ENCODE measurements at places on chromosomes 6 and 20.

DNA sequence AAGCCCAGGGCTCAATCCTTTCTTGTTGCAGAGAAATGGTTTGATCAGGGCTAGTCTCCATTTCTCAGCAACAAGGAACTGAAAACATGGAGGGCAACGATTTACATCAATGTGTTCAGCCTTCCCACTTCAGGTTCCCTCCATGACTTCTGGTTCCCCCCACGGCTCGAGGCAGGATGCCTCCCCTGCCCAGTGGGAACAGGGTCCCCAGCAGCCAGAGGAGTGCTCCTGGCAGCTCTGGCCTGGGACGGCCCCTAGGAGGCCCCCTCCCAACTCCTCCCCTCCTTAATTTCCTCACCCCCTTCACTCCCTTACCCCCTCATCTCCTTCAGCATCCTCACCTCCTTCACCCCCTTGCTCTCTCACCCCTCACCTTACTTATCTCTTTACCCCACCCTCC, 283.8 kb downstream of the CDC5L start:
- no peak for DNase-seq

GRCh38 chr6:6701864-6702263, 113.3 kb downstream of the LY86 start:
- no peak for DNase-seq

DNA sequence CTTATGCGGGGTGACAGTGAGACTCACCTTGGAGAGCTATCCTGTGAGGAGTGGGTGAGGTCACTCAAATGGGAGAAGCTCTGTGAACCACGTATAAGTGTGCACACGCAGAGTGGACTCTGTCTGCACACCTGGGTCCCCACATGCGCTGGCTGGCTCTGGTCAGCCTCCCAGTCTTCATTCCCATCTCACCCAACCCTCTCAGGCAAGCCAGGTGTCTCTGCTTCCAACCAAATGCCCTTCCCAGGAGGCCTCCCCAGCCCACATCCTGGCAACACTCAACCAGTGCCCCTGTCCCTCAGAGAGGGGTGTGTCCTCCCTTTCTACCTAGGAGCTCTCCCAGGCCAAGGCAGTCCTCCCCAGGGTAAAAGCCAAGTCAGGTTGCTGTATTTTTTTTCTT, 8.0 kb upstream of the PI16 start:
- DNase-seq: no peak

GRCh38 chr20:4550740-4551139, 171.0 kb upstream of the PRND start:
- DNase-seq: no peak

DNA sequence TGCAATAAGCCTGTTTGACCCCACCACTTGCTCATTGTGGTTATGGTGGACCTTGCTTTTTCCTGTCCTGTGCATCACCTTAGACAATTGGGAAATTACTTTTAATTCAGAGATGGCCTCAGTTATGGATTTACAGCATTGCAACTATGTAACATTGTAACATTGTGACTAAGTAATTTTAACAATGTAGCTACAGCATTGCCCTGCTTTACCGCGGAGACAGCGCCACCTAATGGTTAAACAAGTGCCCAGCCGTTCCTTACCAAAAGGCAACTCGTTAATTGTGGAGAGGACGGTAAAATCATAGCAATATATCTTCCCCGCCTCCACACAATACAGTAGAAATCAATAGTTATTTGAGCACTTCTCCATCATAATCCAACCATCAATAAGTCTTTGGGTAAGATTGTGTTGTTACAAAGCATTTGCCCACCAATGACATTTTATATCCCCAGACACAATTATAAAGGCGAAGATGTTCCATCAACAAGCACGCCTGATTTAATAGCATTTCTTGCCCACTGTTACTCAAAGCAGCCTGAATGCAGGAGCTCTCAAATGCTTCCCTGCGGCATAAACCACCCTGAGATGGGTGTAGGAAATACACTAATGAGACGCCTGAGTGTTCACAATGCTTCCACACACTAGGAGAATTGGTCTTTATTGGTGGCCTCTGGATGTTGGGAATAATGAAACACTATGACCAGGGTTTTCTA, 93.7 kb downstream of the PROKR2 start:
- DNase-seq: peak; percentile 19

GRCh38 chr20:63080811-63081210, 74.0 kb upstream of the BHLHE23 start:
- DNase-seq: no peak

DNA sequence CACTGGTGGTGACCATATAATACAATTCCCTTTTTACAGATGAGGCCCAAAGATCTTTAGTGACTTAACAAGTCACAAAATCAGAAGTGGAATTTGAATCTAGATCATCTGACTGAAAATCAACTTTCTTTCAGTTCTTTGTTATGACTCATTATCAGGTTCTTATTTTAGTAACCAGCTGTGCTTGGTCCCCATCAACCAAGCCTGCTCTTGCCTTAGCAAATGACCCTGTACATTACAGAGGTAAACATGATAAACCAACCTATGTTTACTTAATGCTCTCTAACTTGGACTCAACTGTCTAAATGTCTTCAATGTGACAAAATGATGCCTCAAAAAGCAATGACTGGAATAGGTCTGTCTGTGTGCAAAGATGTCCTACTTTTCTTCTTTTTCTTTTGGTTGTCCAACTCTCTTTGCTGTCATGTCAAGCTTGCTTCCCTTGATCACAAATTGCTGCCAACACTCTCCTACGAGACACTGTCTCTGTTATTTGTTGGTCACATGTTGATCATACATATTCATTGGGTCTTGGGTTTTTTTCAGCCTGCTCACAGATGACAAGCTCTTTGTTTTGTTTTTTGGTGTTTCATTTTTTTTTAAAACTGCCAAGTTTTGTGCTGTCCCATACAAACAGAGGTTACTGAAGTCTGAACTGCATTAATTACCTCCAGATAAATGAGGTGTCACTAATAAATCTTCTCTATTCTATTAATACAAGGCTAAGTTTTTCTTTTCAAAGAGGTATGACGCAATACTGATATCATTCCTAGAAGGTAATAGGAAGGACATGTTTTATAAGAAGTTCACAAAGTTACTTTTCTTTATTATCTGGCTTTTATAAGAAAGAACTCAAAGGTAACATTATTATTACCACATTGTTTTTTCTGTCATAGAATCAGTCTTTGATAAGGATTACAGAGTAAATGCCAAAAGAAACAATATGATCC, 62.2 kb upstream of the PLN start:
- no peak for DNase-seq

DNA sequence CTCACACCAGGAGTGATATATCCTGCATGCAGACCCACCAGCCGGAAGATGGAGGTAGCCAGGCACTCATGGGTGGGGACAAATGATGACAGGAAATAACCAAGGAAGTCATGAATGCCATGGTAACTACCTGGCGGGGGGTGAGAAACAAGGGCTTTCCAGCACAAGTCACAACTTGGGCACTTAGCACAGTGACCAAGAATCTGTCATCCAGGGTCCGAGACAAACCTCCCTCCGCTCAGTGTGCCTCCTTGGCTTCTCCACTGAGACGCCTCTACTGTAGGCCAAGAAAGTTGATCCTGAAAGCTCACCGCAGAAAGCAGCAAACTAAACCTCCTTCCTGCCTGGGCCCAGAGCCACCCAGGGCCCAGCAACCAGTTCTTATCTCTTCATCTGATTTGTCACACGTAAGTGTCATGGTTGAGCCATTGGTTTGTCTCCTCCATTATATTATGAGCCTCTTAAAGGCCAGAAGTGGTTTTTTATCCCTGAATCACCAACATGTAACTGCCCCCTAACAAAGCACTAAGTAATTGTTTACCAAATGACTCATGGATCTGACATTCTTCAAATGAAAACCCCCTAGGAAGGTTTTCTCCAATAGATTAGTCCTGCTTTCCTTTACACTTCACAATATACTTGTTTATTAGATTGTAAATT, 84.3 kb upstream of the TAB2 start:
- DNase-seq: peak; percentile 21

GRCh38 chr6:10309457-10310329, 105.2 kb downstream of the TFAP2A start:
- no peak for DNase-seq

DNA sequence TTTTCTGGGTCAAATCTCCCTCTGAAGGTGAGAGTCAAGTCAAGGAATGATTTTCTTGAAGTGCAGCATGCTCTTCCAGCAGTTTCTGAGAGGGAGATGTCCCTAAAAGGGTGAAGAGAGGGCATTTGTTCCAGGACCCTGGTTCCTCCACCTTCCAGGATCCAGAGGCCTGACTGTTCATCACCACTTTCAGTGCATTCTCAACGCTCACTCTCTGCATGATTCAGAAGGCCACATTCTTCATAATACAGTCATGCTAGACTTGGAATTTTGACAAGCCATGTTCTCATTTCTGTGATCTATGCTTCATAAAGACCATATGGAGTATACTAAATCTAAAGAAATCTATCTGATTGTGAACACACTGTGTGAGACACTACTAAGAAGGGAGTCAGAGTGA, 85.1 kb downstream of the PDE7B start:
- no peak for DNase-seq

DNA sequence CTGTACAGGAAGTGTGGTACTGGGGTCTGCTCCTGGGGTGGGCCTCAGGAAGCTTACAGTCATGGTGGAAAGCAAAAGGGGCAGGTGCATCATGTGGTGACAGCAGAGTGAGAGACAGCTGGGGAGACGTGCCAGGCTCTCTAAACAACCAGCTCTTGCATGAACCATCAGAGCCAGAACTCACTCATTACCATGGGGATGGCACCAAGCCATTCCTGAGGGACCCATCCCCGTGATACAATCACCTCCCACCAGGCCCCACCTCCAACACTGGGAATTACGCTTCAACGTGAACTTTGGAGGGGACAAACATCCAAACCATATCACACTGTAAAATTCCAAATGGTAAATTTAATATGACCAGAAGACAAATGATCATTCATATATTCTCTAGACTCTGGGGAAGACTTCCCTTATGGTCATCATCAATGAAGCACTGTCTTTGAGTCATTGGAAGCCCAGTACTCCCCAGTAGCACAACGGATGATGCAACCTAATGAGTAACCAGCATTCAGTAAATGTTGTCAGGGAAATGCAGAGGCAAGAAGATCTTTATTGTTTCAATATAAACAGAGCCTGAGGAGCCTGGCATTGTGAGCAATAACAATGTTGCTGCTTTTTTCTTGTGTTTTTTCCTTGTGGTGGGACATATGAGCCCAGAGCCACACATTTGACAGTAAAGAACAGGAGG, 48.2 kb upstream of the RALY start:
- DNase-seq: no peak

DNA sequence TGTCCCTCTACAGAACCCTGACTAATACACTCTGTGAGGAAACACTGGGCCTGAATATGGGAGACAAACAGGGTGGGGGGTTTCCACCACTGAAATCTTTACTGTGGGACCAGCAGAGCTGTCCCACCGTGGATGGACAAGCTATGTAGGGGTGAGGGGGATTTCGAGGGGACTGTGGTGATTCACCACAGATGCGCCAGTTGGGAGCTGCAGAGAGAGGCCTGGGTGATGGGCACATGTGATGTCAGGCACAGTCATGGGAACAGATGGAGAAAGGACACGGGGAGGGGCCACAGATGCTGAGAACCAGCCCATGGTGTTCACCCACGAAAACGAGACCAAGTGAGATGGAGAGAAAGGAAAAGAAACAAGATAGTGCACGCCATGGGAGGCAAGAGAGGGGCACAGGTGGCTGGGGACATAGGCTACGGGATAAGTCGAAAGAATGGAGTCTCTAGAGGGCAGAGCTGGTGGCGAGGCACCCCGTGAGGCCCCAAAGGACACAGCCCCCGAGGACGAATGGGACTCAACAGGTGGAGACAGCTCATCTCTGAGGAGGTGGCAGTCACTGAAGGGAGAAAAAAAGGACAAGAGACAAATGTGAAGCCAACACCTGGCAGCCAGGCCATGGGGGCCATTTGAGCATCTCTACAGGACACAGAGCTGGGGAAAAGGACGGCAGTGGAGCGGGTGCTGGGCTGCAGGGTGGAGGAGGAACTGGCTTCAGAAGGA, 10.5 kb upstream of the RAMACL start:
- DNase-seq: no peak

DNA sequence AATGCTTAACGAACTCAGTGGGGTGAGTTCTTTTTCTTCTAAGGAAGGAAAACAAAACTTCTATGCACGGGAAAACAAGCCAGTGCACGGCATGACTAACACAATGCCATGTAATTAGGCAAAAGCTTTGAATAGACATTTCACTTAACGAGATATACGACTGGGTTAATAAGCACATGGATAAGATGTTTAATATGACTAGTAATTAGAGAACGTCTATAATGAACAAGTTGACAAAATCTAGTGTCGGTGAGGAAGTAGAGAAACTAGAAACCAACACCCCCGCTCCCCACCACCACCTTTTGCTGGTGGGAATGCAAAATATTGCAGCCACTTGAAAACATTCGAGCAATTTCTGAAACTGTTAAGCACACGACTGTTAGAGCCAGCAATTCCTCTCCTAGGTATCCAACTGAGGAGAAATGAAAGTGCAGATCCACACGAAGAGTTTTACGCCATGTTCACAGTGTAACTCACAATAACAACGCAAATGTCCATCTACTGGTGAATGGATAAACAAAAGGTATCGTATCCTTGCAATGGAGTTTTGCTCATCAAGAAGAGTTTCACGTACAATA, 644.9 kb upstream of the AGPAT4 start:
- no peak for DNase-seq

DNA sequence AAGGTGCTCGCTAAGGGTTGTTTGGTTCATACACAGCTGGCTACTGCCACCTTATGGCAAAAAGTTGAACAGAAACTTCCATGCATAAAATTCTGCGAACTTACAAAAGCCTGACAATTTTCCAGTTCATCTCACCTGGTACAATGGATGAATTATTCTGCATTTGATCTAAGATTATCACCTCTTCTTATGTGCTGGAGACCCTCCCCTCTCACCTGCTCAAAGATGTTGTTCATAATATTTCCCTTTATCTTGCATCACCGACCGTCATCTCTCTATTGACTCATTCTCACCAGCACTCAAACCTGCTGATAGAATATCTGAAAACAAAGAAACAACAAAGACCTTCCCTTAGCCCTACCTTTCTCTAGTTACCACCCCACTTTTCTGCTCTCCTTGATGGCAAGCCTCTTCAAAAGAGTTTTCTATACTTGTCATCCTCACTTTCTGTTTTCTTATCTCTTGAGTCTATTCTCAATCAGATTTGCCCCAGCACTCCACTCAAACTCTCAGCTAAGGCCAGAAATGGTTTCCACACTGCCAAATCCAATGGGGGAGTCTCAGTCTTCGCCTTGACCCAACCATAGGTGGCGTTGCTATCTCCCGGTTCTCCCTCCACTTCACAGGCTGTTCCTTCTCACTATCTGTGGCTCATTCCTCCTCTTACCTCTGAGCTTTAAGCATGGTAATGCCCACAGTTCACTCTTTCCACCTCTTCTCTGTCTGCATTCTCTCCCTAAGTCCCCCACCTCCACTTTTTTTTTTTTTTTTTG, 25.8 kb downstream of the SNRNP48 start:
- DNase-seq: no peak

GRCh38 chr6:143698759-143699429, 21.1 kb downstream of the PHACTR2 start:
- no peak for DNase-seq
